ENCODE measurements at places on chromosomes 3 and 15.

DNA sequence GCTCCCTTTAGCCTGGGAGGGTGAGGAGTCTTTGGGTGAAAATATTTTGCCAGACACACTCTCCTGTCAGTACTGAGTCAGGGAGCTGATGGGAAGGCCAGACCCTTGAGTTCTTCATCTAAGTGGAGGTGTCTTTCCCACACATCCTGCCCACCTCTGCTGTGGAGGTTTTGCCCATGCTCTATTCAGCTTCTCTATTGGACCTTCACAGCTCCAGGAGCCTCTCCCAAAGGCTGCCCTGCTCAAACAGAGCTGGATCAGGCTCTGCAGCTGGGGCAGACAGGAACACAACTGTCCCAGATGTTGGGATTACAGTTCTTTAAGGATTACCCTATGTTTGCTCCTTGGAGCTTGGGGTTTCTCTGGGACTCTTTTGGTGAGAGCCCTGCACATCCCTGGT lies 77.9 kb downstream of the SPSB4 start:
- DNase-seq = no peak

- DNase-seq = no peak
Observed at GRCh38 chr15:76006136-76006778, 6.0 kb downstream of the NRG4 start.

- no peak for DNase-seq
Observed at GRCh38 chr3:72679540-72680198, 168.6 kb downstream of the SHQ1 start.

- no peak for DNase-seq
Observed at GRCh38 chr15:70112074-70112395, 14.3 kb upstream of the TLE3 start.

DNA sequence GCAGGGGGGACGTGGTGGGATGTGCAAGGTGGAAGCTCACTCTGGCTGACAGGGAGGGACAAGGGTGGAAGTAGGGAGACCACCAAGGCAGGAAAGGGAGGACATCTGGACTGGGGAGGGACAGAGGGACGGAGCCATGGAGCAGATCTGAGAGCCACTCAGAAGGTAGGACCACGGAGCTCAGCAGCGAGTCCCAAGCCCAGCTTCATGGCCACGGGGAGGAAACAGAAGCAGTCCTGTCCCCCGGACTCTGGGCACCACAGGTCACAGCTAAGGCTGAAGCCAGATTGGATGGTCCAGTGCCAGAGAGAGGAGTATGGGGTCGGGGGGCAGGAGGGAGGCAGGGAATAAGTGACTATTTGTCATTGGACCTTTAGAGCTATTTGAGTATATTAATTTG lies 220.1 kb downstream of the TBC1D2B start:
- no peak for DNase-seq

Measured in NCI-H2029 treated with DMSO at 0.1 percent for 48 hours (cell line).